ENCODE measurements at places on chromosomes 3 and 15.

DNA sequence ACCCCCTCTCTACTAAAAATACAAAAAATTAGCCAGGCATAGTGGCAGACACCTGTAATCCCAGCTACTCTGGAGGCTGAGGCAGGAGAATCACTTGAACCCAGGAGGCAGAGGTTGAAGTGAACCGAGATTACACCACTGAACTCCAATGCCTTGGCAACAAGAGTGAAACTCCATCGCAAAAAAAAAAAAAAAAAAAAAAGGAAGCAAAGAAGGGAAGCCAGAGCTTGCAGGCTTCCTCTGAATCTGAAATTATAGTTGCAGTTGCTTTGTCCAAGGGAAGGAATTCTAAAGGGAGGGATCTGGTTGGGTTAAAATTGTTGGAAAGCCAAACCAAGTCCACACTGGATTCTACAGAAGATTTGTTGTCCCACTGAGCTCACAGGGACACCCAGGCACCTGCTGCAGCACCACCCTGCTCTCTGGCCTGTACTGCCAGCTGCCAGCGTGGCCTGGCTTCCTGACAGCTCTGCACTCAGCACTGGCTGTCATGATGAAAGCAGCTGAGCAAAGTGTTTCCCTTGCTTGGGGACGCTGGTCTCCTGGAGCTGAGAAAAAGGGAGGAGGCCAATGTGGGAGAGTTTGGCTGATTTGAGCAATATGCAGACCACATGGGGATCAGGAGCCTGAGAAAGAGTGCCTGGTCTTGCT is 88.8 kb upstream of the HES1 start:
- peak; percentile 85 for DNase-seq

GRCh38 chr3:134371542-134372324 is 2.5 kb downstream of the AMOTL2 start:
- no peak for DNase-seq

DNA sequence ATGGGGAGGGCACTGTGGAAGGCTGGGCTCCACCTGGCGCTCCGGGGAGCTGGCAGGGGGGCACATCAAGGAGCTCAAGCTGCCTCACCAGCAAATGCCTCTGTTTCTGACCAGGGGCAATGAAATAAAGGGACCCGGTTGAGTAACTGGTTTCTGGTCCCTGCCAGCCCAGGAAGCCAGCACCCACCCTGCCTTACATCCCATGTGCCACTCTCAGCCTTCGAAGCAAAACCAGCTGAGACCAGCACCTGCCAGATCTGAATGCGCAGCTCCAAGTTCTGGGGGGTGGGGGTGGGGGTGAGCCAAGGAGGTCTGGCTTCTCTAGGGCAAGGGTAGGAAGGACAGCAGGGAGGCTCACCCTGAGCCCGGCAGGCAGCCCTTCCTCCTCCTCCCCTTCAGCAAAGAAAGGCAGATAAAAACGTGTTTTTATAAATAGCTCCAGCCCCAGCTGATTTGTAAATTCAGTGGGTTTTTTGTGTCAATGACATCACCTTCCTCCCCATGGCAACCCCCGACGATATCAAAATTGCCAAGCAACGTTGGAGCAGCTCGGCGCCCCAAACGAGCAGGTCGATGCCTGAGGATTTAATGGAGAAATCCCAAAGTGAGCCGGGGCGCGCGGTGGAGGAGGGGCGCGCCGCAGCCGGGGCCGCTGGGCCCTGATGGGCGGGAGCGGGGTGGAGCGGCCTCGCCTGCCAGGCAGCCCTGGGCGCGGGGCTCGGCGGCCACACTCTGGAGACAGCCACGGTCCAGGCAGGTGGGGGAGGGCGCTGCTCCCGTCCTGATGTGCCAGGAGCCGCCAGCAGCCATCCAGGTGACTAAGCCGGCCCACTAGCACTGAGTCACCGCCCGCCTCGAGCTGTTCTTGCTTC is at the start of gene PAK6:
Gene PAK6 (plus strand): TSS at position 532 of the 872 bp plus-strand sequence. CDS start 25,723 bp downstream, outside the sequence.
- peak; percentile 65 for DNase-seq

DNA sequence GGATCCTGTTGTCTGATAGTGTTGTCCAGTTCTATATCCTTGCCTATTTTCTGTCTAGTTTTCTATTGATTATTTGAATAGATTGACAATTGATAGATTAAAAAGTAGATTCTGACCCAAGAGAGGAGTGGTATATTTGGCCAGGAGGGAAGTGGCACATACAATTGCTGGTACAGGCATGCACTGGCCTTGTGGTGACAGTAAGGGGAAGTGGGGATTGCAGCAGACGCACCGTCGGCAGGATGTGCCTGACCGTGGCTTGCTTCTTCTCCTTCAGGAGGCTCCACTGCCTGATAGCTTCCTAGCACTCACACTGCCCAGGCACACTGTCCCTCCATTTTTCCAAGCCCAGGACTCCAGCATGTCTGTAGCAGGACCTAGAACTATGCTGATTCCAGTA is 10.5 kb downstream of the GABRG3 start:
- DNase-seq: no peak

DNA sequence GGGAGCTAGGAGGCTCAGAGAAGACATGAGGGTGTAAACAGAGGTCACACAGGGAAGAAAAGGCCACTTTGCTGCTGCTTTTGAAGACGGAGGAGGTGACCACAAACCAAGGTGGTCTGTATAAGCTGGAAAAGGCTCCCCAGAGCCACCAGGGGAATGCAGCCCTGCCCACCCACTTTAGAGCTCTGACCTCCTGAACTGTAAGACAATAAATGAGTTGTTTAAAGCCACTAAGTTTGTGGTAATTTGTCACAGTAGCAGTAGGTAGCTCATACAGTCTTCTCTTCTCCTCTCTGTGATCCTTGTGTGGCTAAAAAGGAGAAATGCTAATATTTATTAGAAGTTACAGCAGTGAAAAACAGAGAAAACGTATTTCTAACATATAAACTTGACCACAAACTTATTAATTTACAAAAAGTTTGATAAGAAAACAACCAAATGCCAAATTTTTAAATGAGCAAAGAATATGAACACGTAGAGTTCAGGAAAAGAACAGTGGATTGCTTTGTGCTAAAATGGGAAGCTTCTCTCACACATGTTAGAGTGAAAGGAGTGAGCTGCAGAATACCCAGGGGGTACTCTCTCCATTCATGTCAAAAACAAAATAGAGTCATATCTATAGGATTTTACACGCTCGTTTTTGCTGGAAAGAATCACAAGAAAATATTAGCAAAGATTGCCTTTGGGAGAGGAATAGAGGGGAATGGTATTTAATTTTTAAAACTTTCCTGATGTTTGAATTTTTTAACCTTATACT is 71.0 kb downstream of the NOX5 start:
- no peak for DNase-seq

DNA sequence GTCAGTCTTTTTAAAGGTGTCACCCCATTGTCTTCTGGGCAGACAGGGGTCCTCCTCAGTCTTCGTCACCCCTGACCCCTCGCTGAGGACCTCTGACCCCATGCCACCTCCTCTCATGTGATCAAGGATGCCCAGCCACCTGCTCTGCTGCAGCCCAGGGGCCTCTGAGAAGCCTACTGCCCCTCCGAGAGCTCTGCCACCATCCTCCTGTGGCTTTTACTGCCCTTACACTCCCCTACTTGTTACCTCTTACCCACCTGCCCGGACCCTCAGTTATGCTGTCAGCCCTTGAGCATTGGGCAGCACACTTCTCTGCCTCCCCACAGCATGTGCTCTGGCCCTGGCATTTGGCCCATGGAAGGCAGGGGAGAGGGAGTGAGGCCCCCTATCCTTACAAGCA is 123.2 kb downstream of the LRRK1 start:
- DNase-seq: no peak

DNA sequence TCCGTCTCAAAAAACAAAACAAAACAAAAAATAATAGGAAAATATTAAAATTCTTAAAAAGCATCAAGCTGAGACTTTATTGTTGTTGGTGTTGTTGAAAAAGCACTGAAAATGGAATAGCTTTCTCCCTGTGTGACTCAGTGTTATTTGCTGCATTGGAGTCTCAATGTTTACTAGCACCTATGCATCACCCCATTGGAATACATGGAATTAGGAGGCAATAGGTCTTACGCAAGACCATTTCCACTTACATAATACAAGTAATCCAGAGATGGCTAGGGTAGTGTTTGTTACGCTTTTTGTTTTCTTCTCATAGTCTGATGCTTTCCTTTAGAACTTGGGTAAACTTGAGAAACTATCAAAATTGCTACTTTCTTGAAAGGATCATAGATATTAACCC is 15.2 kb downstream of the GXYLT2 start:
- no peak for DNase-seq

DNA sequence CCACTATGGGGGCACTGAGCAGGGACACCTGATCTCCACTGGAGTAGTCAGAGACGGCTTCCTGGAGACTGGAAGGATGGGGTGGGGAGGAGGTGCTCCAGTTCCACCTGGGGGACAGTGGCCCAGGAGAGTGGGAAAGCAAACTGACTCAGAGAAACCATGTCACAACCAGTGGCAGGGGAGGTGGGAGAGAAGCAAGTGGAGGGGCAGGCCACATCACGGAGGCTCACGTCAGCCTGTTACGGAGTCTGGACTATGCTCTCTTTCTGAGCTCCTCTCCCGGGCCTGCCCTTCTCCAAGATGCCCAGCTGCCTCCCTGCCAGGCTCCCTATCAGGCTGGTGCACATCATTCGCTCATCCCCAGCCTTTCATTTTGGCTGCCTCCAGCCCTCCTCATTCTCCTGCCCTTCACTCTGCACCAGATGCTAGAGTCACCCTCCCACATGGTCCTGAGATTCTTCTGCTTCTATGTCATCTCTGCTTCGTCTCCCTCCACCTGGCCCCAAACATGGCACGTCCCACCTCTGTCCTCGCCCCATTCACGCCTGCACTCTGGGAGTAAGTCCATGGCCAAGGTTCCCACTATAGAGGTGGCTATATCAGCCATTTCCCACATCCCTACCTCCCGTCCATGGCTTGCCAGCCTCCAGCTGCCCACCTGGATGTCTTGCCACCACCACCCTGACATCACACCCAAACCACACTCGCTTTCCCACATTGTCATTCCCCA is 100.3 kb downstream of the ADCY5 start:
- no peak for DNase-seq

DNA sequence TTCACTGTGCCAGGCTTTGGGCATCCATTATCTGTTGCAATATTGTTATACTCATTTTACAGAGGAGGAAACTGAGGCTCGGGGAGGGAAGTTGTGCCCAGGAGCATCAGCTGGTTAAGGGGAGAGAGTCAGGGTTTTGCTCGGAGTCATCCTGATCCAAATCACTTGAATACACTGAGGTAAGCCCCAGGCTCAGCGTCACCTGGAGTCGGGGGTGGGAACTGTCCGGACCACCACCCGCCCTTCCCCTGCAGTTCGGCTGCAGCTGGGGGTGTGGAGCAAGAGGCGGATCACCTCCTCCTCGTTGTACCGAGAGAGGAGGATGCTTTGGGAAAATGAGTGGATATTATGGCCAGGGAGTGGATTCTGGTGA is 646 bp downstream of the HRH1 start:
- DNase-seq: no peak

DNA sequence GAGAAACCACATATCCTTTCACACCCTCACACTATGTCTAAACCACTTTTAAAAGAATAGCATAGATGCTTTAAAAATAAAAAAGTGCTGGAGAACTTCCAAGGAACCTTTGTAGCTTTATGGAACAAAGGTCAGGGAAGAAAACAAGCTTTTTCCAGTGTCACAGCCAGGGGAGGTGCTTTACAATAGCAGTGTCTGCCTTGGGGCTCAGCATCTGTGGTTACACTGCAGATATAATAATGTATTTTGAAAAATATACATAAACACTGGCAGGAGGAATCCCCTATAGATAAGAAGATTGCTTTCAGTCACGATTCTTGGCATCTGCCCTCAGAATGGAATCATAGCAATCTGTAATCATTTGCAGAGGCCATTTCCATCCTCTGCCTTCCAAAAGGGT is 362.4 kb upstream of the LRRC3B start:
- DNase-seq: no peak

- DNase-seq: no peak
These were observed 13.5 kb upstream of the GABRR3 start for GRCh38 chr3:98048586-98048985.

GRCh38 chr3:10106919-10107318 is 1.1 kb downstream of the FANCD2OS start:
- no peak for DNase-seq

DNA sequence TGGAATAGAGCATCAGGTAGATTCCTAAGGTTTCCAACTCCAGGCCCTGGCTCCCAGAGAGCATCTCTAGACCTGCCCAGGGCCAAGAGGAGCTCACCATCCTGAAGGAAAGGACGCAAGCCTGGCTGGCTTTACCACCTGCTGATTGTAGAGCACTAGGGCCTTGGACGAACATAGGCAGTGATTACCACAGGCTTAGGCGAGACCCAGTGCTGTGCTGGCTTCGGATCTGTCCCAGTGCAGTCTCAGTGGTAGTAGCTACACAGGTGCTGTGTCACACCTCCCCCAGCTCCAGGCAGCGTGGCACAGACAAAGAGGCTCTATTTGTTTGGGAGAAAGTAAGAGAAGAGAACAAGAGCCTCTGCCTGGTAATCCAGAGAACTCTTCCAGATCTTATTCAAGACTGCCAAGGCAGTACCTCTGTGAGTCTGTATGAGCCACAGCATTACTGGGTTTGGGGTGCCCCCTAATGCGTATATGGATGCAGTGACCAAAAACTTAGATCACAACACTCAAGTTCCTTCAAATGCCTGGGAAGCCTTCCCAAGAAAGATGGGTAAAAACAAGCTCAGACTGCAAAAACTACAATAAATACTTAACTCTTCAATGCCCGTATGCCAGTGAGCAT is 25.4 kb downstream of the ISG20 start:
- no peak for DNase-seq

- no peak for DNase-seq
These were observed 245.7 kb upstream of the RORA start for GRCh38 chr15:61474796-61475195.

DNA sequence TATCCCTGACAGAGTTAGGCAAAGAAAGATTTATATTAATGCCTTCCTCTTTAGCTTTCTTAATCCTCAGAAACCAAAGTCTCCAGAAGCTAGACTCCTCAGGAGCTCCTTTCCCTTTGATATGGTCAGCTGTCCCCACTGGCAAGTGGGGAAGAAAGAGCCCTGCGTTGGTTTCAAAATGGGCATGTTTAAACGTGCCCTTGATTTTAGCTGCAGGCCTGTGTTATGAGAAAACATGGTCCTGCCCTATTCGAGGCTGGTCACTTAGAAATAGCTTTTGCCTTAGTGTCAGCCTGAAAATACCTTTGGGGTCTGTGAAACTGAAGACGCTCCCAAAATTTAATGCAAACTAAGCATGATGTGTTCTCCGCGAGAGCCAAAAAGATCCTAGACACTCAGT is 135.5 kb upstream of the RARB start:
- no peak for DNase-seq

DNA sequence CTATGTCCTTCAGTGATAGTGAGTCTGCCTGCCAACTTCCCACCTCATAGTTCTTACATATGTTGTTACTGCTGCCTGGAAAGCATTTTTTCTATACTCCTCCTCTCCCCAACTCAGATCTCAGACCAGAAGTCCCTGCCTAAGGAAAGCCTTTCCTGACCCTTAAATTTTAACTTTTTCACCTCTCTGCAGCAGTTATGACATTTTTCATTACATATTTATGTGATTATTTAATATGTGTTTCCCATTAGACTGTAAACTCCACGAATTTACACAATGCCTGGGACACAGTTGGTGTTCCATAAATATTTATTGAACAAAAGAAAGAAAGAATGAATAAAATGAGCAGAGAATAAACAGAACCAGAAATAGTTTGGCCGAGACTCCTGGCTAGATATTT is 125.5 kb downstream of the MITF start:
- no peak for DNase-seq

Measured in mucosa of descending colon (tissue), 3 donors.